ENCODE measurements at places on chromosomes 4 and X. TPM values are rescaled to one million over a fixed set of nuclear protein-coding genes. Genes with fewer than 3 reads are reported as not detected.

AR gene
- total RNA-seq = 17.9 TPM

GRCh38 chrX:71128915-71129765 lies 10.7 kb downstream of the MED12 start:
- H3K4me3 ChIP-seq = no peak overlapping the region
- no peaks in the 10 kb centered on the region for H3K36me3 ChIP-seq
- no peaks in the 10 kb centered on the region for H3K4me1 ChIP-seq
- no peaks in the 10 kb centered on the region for H3K27me3 ChIP-seq

DNA sequence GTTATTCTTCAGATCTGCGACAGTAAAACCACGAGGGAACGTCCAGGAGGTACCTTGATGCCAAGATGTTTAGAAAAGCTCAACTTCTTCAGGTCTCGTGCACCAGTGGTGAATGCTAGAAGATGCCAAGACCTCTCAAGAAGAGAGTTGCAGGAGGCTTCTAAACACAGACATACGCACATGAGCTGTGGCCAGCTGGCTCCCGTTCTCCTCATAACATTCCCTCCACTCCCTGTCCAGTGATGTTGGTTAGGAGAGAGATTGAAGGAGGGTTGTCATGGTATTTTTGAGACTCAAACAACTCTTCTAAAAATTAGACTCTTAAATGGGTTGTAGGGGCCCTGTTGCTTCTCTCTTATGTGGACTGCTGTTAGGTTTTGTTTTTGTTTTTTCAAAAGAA lies 184.3 kb downstream of the QDPR start:
- no peak for DNase-seq
- no peaks in the 10 kb centered on the region for H3K36me3 ChIP-seq
- no peaks in the 10 kb centered on the region for H3K27me3 ChIP-seq
- H3K27ac ChIP-seq = no peak overlapping the region
- H3K4me1 ChIP-seq = peaks cover 3% of the 10 kb centered on the region

GRCh38 chr4:92514627-92515026 lies 210.9 kb downstream of the GRID2 start:
- H3K27ac ChIP-seq = no peak overlapping the region
- H3K4me1 ChIP-seq = no peaks in the 10 kb centered on the region
- no peaks in the 10 kb centered on the region for H3K36me3 ChIP-seq
- no peak for DNase-seq
- H3K4me3 ChIP-seq = no peak overlapping the region

DNA sequence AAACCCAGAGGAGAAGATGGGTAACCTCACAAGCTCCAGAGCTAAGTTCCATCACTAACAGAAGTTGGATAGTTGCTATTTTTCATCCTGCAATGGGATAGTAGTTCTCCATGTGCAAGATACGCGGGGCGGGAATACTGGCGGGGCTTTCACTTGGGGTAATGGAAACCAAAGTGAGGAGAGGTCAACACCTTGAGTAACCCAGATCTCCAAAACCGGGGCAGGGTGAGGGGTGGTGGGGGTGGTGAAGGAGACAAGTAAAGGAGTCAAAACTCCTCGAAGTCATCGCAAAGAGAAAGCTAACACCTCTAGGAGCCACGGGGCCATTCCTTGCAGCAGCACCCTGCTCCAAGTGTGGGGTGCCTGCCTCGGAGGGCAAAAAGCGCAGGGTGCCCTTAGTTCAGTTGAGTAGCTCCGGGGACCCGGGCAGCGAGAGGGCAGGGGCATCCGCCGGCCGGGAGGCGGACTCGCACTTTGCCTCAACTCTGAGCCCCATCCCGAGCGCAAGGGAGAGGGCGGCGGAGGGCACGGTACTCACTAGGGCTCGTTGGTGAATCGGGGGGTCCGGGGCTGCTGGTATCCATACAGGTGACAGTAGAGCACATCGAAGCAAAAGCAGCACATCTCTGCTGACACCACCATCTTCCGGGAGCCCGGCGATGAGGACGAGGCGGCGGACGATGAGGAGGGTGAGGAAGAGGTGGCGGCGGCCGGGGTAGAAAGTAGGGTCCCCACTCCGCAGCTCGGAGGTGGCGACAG lies 645 bp downstream of the AMMECR1 start:
- H3K27me3 ChIP-seq = no peaks in the 10 kb centered on the region
- no peaks in the 10 kb centered on the region for H3K4me1 ChIP-seq
- no peak overlapping the region for H3K27ac ChIP-seq
- peak overlapping the region; percentile 70 for H3K4me3 ChIP-seq
- DNase-seq = peak; percentile 52
- no peaks in the 10 kb centered on the region for H3K36me3 ChIP-seq

ADH7 gene
- total RNA-seq = not detected

FAM47A gene
- total RNA-seq = not detected

SPANXN4 gene
- total RNA-seq = not detected

GRCh38 chrX:149948016-149948415 lies 9.7 kb upstream of the EOLA2 start:
- H3K4me1 ChIP-seq = no peaks in the 10 kb centered on the region
- H3K36me3 ChIP-seq = no peaks in the 10 kb centered on the region
- H3K27me3 ChIP-seq = no peaks in the 10 kb centered on the region
- H3K27ac ChIP-seq = no peak overlapping the region

DNA sequence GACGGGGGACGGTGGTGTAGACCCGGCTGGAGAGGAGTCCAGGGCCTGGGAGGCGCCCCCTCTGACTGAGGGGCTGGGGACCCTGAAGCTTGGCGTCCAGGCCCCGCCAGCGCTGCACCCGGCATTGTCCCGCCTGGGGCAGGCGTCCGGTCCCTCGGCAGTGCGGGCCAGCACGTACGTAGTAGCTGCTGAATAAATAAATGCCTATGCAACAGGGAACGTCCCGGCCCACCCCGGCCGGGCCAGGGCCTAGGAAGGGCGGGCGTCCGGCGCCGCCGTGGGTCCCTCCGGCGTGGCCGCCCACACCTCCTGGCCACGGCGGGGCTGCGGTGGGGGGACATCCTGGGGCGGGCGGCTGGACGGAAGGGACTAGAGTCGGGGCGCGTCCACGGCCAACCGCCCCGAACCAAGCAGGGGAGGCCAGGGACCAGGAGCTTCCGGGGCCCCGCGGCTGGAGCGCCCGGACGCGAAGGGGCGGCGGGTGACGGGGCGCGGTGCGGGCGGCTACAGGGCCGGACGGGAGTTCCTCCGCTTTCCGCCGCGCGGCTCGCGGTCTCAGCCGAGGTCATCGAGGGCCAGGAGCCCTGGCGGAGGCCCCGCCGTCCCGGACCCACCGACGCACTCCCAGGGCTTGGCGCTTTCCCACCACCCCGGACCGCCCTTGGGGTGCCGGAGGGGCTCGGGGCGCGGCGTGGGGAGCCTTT lies 886 bp upstream of the WWC2 start:
- no peaks in the 10 kb centered on the region for H3K27me3 ChIP-seq
- peak; percentile 90 for DNase-seq
- peak overlapping the region; percentile 96 for H3K27ac ChIP-seq
- peak overlapping the region; percentile 79 for H3K4me3 ChIP-seq
- H3K4me1 ChIP-seq = no peaks in the 10 kb centered on the region
- no peaks in the 10 kb centered on the region for H3K36me3 ChIP-seq

SATL1 gene
- not detected for total RNA-seq
